Suppressor macrophage (primary cell): ENCODE measurements at places on chromosomes 4 and X.

DNA sequence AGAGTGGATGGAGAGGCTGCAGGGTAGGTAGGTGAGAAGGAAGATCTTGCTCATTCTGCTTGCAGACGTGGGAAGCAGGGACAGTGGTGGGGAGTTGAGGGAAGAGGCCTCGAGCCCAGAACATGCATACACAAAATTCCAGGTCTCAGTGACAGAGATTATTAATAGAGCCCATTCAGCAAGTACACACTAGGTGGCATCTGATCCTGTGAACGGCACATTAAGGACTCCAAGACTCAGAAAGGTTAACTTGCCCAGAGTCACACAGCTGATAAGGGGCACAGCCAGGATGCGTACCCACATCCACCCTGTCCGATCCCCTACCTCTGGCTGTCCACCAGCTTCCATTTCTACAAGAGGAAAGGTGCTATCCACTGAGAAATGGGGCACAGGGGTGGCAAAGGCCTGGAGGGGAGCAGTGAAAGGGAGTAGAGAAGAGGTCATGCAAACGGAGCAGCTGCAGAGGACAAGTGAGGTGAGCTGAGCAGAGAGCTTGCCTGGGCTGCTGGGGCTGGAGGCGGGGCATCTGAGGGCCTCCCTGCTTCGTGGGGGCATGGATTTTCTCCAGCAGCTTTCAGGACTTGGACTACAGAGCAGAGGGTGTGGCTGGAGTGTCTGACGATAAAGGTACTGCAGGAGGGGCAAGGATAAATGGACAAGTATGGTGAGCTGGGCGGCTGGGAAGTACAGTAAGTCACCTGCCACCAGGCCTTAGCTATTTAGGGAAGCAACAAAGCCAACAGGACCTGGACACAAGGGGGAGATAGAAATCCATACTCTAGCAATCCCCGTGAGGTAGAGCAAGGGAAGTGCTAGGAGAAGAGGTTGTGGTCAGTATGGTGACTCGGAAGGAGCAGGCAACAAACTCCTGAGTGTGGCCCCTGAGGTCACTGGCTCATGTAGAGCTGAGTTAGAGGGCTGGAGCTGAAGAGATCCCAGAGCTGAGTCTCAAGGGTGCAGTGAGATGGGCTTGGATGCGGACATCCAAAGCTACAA lies 11.2 kb downstream of the IDS start:
- no peak for DNase-seq

- no peak for DNase-seq
These were observed 214.8 kb downstream of the SPATA18 start for GRCh38 chr4:52265781-52266525.

- no peak for DNase-seq
These were observed 27.4 kb downstream of the ABLIM2 start for GRCh38 chr4:8131210-8131609.

- no peak for DNase-seq
These were observed 81.9 kb upstream of the HUWE1 start for GRCh38 chrX:53768451-53768850.

DNA sequence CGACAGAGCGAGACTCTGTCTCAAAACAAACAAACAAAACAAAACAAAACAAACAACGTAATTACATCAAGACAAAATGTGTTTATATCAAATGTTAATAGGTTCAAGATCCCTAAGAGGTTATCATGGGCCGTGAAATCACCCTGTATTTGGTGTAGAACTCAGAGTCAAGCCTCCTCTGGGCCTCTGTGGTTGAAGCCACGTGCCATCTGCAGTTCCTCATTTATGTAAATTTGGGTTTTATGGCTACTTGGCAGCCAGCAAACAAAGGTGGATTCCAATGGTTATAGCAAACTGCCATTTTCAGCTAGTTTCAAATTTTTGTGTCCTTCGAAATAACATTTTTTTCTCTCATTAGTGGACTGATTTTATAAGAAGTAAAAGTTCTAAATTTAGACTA lies 16.4 kb downstream of the NSDHL start:
- no peak for DNase-seq

GRCh38 chrX:68898598-68898997 lies 69.8 kb downstream of the EFNB1 start:
- DNase-seq: no peak

GRCh38 chrX:154321594-154321993 lies 26.0 kb downstream of the TKTL1 start:
- no peak for DNase-seq

GRCh38 chrX:84161641-84162040 lies 26.4 kb downstream of the RPS6KA6 start:
- DNase-seq: no peak

DNA sequence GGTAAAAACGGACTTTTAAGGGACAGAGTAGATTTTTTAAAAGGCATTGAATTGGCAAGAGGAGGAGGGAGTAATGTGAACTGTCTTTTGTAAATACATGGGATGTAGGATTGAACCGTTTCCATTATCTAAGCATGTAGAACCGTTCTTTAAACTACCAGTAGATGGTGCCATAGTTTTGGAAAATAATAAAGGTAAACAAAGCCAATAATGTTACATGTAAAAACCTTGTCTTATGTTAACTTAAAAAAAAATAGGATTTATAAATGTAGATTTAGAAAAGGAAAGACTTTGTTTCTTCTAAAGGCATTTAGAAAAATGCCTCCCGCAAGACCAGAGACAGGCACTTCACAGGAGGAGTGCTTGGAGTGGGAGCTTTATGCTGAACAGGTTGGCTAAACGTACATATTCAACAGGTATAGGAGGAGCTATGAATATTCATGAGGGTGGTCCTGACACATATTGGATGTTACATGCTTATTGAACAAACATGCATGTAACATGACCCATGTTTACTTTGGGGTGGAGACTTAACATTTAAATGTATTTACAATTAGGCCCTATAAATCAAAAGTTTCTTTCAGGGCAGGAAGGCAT lies 45.5 kb upstream of the FAM241A start:
- DNase-seq: peak; percentile 81

DNA sequence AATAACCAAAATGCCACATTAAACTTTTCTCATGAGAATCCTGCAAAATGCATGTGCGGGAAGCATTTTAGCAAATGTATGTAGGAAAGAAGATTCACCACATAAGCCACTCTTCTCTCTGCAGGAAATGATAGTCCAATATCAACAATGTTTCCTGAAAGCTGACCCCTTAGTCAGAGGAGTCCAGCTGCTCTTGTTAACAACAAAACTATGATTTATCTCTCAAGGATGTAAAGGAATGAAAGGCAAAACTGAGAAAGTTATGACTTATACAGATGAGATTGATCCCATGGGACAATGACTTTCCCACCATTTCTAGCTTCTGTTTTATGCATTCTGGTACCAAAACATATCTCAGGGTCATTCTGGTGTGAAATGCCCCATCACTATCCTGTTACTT lies 125.0 kb upstream of the EDNRA start:
- no peak for DNase-seq

GRCh38 chrX:113001836-113002235 lies 161.2 kb upstream of the AMOT start:
- no peak for DNase-seq

GRCh38 chrX:9577555-9577954 lies 112.7 kb downstream of the TBL1X start:
- no peak for DNase-seq

- no peak for DNase-seq
These were observed 13.6 kb upstream of the SEPTIN6 start for GRCh38 chrX:119706616-119707015.

DNA sequence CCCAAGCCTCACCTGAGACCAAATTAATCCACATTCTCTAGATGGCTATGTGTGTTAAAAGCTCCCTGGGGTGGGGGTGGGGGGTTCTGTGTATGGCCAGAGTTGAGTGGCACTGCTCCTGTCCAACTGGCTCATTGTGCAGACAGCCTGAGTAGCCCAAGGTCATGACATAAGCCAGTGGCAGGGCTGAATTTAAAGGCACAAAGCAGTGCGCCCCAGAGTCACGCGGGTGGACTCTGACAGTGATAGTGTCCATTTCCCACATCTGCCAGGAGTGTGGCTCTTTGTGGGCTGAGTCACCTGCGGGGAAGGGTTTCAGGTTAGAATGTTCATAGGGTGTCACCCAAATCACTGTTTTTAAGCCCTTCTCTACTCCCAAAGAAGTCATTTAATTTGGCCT lies 45.4 kb downstream of the SCD5 start:
- DNase-seq: no peak

GRCh38 chr4:42806303-42806835 lies 86.1 kb upstream of the GRXCR1 start:
- no peak for DNase-seq
